Frontal cortex (tissue), 4 donors: ENCODE measurements at places on chromosomes 13 and 19. TPM values are rescaled to one million over a fixed set of nuclear protein-coding genes. Genes with fewer than 3 reads are reported as not detected.

DNA sequence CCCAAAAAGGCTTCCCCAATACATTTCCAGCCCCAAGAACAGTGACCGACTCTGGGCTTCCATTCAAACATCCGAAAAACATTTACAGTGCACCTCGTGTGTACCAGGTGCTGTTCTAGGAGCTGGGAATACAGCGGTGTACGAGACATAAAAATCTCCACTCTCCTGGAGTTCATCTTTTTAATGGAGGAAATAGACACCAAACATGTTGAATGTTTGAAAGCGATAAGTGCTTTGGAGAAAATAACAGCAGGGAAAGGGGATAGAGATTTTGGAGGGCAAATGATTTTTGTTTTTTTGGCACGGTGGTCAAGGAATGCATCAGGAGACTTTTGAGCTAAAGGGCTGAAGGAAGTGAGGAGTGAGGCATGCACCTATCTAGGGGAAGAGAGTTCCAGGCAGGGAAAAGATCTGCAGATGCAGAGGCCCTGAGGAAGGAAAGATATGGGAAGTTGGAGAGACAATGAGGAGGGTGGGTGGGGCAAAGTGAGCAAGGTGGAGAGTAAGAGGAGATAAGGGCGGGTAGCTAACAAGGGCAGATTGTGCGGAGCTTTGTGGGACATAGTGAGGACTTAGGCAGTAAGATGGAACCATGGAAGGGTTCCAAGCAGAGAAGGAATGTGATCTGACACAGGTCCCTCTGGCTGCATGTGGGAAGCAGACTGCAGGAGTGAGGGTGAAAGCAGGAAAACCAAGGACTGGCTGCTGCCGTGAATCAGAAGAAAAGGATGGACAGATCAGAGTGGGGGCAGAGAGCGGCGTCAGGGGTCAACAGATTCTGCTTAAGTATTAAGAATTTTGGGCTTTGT, 703 bp upstream of the FBL start:
- DNase-seq: no peak

Gene OR10H1
- total RNA-seq: not detected

- DNase-seq: no peak
These were observed 80.3 kb upstream of the FRY start for GRCh38 chr13:31951215-31951678.

GRCh38 chr19:3270902-3271301, 46.4 kb downstream of the CELF5 start:
- DNase-seq: peak; percentile 58

- DNase-seq: no peak
These were observed 265.7 kb downstream of the ABCC4 start for GRCh38 chr13:95035311-95036109.

GRCh38 chr19:22634450-22634827, 315 bp downstream of the ZNF492 start:
- no peak for DNase-seq

DNA sequence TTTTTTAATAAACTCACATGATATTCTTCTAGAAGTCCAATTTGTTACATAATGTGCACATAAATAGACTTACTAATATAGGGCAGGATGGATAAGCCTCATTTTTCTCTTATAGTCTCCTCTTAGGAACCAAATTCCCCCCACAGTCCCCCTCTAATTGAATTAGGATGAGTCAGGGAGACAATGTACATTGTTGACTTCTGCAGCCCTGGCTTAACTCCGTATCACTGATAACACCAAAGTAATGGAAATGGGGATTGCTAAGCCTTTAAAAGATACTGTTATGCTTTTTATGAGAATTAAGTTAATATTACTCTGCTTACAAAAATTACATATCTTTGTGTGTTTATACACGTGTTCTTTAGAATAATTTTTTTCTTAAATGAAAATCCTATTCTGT, 5.1 kb upstream of the PCDH9 start:
- no peak for DNase-seq

Gene ATP4A
- not detected for total RNA-seq

Gene CALR
- total RNA-seq: 298 TPM

Gene FDX2
- total RNA-seq: 11.4 TPM

DNA sequence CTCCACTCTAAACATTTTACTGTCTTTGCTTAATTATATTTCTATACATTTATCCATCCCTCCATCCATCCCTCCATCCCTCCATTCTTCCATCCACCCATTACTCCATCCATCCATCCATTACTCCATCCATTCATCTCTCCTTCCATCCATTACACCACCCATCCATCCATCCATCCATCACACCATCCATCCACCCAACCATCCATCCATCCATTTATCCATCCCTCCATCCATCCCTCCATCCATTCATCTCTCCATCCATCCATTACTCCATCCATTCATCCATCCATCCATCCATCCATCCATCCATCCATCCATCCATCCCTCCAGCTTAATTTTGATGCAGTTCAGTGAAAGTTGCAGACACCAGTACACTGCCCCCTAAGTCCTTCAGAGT, 5.0 kb upstream of the HIF3A start:
- DNase-seq: no peak

Gene CCNA1
- 10.2 TPM for total RNA-seq

DNA sequence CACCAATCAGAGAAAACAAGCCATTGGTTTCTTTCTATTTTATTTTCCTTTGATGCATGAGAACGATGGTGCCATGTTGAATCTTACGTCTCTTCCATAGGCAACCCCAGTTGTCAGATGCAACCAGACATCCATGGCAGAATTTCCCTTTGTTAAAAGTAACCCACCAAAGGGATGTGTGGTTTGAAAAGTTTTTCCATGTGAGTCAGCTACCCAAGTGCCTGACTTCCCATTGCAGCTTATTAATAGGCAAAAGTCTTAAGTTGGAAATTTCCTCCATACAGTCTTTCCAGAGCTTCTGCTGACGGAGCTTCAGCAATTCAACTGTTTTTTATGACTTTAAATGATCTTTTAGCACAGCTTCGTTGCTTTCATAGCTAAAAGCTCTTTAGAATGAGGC, 73.8 kb upstream of the FAM216B start:
- DNase-seq: no peak

DNA sequence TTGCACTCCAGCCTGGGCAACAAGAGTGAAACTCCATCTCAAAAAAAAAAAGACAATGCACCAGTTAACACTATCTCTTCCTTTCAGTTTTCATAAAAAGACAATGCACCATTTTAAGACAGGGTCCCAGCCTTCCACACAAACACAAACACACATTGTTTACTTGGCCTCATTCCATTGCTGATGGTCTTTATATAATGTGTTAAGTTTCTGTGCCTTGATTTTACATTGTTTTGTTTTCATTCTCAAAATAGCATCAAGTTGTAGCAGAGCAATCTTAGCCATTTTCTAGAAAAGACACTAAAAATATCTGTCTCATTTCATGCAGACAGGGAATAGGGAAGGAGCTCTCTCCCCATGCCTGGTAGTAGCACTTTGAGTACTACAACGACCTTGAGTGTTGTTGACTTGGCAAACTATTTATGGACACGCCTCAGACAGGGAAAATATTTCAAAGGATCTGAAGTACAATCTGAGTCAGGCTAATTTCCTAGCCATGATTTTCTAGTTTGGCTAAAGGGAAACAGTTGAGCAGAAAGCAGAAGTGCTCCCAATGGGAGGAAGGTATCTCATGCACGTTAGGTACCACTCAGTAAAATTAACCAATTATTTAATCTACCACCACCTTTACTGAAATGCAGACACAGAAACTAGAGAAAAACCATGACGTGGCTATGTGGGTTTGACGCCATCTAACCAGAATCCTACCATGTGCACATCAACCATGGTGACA, 120.6 kb downstream of the ABCC4 start:
- no peak for DNase-seq

Gene GPI
- 98.2 TPM for total RNA-seq

- no peak for DNase-seq
These were observed 69.6 kb downstream of the ARHGEF7 start for GRCh38 chr13:111184458-111185401.

Gene SHISA7
- 4.5 TPM for total RNA-seq

DNA sequence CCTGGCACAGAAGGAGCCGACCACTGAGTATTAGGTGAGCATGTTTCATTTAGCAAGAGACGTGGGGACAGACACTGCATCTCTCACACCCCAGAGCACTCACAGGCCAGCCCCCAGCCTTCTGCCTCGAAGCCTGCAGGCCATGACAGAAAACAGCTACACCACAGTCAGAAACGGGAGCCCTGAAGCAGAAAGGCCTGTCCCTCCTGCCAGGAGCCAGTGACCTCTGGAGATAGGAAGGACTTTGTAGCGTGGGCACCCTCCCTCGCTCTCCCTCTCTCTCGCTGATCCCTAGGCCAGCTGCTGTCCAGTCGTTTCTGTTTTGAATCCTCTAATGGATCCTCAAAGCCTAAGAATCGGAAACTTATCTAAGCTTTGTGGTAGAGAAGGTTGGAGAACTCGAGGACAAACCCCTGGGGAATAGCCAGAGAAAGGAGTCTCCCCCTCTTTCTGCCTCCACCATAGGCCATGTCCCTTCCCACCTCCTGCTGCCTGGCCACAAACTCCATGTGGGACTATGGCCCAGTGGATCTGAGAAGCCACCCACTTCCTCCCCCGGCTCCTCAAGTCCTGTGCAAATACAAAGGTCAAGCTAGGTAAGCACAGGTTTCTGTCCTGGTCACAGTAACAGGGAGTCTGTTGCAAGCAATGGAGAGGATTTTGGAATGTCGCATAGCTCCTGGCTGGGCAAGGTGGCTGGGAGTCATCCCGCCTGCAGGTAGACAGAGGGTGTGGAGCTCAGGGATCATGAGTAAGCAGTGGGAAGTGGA, 95.1 kb downstream of the NUFIP1 start:
- DNase-seq: no peak

Gene BLVRB
- 29.3 TPM for total RNA-seq

GRCh38 chr19:29302002-29302928, 89.3 kb upstream of the UQCRFS1 start:
- no peak for DNase-seq

Gene ZNF420
- 53.8 TPM for total RNA-seq

GRCh38 chr19:2421581-2422306, 5.6 kb downstream of the TIMM13 start:
- no peak for DNase-seq

Gene ATP8A2
- total RNA-seq: 63.6 TPM

DNA sequence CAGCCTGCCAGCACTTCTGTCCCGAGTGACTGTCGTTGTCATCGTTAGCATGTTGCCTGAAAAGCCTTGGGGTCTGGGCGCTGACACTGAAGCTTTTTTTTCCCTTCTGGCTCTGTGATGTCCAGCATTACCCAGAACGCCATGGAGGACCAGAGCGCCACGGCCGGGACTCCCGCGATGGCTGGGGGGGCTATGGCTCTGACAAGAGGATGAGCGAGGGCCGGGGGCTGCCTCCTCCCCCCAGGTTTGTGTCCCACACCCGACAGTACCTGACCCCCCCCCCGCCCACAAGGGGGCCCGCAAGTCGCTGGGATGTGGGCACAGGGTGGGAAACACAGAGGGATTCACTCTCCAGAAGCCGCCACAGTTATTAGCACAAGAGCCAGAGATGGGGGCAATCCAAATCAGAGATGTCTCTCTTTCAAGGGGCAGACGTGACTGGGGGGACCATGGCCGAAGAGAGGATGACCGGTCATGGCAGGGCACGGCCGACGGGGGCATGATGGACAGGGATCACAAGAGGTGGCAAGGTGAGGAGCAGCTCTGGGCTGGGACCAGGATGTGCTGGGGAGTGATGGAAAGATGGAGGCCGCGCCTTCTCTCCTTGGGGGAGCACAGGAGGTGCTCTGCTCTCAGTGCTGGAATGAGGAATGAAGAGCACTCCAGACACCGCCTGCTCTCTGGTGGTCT, 13.2 kb downstream of the MICOS13 start:
- DNase-seq: no peak

- DNase-seq: peak; percentile 48
These were observed 9.5 kb downstream of the ADAMTSL5 start for GRCh38 chr19:1503089-1503924.

- DNase-seq: no peak
These were observed 46.5 kb upstream of the CLDN10 start for GRCh38 chr13:95505986-95506385.

DNA sequence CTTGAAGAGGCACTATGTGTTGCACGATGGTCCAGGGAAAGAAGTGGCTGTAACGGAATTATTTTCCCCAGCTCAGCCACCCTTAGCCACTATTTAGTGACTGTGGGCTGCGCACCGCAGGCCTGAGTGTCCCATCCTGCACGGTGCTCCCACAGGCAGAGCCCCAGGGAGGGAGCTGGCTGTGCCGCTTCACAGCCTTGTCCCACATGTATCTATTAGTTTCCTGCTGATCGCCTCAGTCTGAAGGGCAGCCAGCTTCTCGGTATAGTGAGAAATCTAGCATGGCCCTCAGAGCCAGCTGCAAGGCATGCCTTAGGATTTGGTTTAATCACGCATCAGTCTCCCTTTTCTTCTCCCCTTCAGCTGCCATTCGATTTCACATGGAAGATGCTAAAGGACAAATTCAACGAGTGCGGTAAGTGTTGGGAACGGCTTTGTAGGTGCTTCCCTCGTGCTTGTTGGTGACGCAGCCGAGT, 15.7 kb downstream of the PRAM1 start:
- no peak for DNase-seq

Gene FREM2
- total RNA-seq: 1.6 TPM

DNA sequence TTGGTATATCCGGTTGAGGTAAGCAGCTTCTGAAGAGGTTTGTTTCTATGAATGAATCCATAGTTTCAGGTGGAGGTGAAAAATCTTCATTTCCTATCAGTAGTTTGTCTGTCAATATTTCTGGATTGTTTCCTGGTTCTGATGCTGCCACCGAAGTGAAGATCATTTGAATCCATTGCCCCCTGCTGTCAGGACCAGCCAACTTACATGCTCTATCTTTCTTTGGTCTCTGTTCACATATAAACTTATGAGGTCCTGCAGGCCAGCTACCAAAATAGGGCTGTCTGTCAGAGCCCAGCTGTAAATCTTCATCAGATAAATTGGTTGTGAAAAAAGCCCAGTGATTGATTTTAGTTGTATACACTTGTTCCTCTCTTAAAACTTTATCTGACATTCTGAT, 15.2 kb upstream of the N4BP2L1 start:
- DNase-seq: no peak

DNA sequence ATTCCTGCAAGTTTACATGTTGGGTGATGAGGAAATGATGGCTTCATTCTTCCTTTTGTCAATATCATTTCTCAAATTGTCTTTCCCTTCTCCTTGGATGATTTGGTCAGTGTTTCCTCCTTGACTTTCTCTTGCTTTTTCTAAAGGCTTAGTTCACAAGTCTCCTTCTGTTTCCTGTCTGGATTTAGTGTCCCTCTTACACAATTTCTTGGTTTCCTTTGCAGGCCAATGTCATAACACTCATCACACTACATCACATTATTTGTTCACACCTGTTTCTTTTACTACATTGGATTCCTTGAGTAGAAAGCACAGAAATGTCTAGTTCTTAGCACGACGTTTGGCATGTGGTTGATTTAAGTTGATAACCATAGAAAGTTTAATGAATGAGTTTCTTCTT, 490.7 kb downstream of the TDRD3 start:
- no peak for DNase-seq

DNA sequence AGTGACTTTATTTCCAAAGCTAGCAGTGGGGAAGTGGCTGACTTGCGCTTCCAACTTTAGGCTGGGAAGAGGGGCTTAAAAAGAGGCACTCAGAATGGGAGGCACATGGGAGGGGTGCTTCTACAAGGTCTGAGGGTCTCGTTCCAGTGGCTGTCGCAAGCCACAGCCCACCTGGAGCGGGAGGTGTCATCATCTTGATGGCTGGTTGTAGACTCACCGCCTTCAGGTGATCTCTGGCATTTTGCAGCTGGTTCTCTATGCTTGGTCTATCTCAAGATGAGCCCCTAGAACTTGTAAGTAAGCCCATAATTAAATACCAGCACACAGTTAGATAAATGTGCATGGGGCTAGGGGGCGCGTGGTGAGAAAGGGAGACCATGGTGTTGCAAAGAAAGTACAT, 9.2 kb downstream of the TEX29 start:
- DNase-seq: no peak
